T-helper 2 cell treated with Interferon-gamma antibody and Interleukin-4, amounts not matched to agents 100 ng/mL and 5 ng/mL, for 36 hours (primary cell): ENCODE measurements at places on chromosomes 16 and 17. TPM values are rescaled to one million over a fixed set of nuclear protein-coding genes. Genes with fewer than 3 reads are reported as not detected.

Gene KCNAB3
- total RNA-seq, result 9.2 and 10.7 TPM in 2 replicates

Gene OR2C1
- not detected in 2 replicates for total RNA-seq

Gene PPL
- not detected in 2 replicates for total RNA-seq

Gene TMC7
- total RNA-seq, result 0.05 and 0.09 TPM in 2 replicates

Gene SMTNL2
- total RNA-seq, result not detected in 2 replicates

Gene SYT17
- total RNA-seq, result not detected in 2 replicates

Gene CACNB1
- 19.0 and 19.2 TPM in 2 replicates for total RNA-seq

Gene CCDC144A
- total RNA-seq, result 2.8 and 3.0 TPM in 2 replicates

Gene KRTAP1-4
- not detected in 2 replicates for total RNA-seq

Gene MLST8
- 38.4 and 39.4 TPM in 2 replicates for total RNA-seq

Gene SUZ12
- total RNA-seq, result 63.3 and 65.9 TPM in 2 replicates

Gene VAT1L
- total RNA-seq, result not detected in 2 replicates

Gene KRT32
- total RNA-seq, result not detected in 2 replicates

Gene PITPNM3
- total RNA-seq, result 0.50 and 0.77 TPM in 2 replicates

Gene SNRNP25
- total RNA-seq, result 83.7 and 85.7 TPM in 2 replicates

Gene BIRC5
- total RNA-seq, result 72.3 and 79.5 TPM in 2 replicates

Gene PYY
- total RNA-seq, result not detected in 2 replicates

Gene ZNF385C
- not detected in 2 replicates for total RNA-seq

Gene SPATA22
- not detected in 2 replicates for total RNA-seq

Gene CYGB
- 0.11 TPM in 1 of 2 replicates, not detected in the other for total RNA-seq

Gene RAB40B
- total RNA-seq, result 0.91 and 1.1 TPM in 2 replicates

Gene CRHR1
- total RNA-seq, result not detected in 2 replicates

Gene ADPRM
- 10.9 and 11.4 TPM in 2 replicates for total RNA-seq

Gene SEPTIN12
- total RNA-seq, result not detected in 2 replicates

Gene FN3K
- total RNA-seq, result 4.2 and 5.3 TPM in 2 replicates

Gene PMP22
- total RNA-seq, result 0.16 TPM in 1 of 2 replicates, not detected in the other

Gene TAC4
- not detected in 2 replicates for total RNA-seq

Gene CIBAR2
- total RNA-seq, result not detected in 2 replicates

Gene KRTAP9-8
- not detected in 2 replicates for total RNA-seq

Gene CA7
- total RNA-seq, result 0.11 and 0.20 TPM in 2 replicates

Gene TP53I13
- 80.7 and 82.3 TPM in 2 replicates for total RNA-seq

Gene LRRC75A
- total RNA-seq, result 1.4 and 1.8 TPM in 2 replicates

Gene HBA2
- not detected in 2 replicates for total RNA-seq

Gene KRTAP4-5
- not detected in 2 replicates for total RNA-seq

Gene CDH1
- total RNA-seq, result 0.36 and 0.73 TPM in 2 replicates

Gene ELMO3
- total RNA-seq, result 7.4 and 8.2 TPM in 2 replicates

Gene ZNF319
- total RNA-seq, result 16.1 and 16.7 TPM in 2 replicates

Gene FGF11
- total RNA-seq, result 5.6 and 5.8 TPM in 2 replicates

Gene CACNG3
- total RNA-seq, result not detected in 2 replicates

Gene CORO1A
- total RNA-seq, result 1,841 and 1,902 TPM in 2 replicates

Gene TPSD1
- total RNA-seq, result not detected in 2 replicates

Gene CASKIN1
- 0.16 and 0.20 TPM in 2 replicates for total RNA-seq

Gene KRTAP1-1
- not detected in 2 replicates for total RNA-seq

Gene SLC5A10
- not detected in 2 replicates for total RNA-seq

Gene FAM20A
- total RNA-seq, result not detected in 2 replicates

Gene GDPD3
- total RNA-seq, result 7.7 and 8.7 TPM in 2 replicates

Gene COX4I1
- 434 and 448 TPM in 2 replicates for total RNA-seq

Gene CRYBA1
- not detected in 2 replicates for total RNA-seq

Gene BPTF
- 102 and 105 TPM in 2 replicates for total RNA-seq
